ENCODE measurements at places on chromosomes 6 and 20.

GRCh38 chr6:155245831-155246230, 18.0 kb upstream of the CLDN20 start:
- no peak for DNase-seq

DNA sequence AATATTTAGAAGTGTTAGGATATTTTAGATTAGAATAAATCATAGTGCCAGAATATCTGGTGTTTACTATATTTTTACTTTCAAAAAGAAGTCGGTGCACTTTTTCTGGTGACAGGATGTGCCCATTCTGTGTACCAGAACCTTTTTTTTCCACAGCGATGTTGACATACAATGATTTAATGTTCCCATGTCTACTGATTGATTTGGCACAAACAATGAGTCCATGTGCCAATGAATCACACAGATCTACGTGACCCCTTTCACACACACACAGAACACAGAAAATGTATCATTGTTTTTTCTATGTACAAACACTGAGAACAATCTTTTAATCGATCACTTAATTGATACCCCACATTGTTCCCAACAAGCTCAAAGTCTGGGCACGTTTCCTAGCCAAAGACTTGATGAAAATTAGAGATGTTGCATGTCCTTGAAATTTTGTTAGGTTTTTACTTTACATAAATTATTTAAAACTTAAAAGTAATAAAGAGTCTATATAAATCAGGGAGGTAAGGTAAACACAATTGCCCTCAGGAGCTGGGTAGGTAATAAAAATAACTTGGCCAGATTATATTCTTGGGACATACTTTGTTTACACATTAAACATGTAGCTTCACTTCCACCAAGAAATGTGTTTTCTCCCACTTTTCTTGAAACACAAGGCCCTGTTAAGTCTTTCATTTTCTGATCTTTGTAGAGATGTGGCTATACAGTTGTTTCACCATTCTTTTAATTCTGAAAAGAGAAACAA, 36.4 kb upstream of the SOX4 start:
- DNase-seq: no peak

DNA sequence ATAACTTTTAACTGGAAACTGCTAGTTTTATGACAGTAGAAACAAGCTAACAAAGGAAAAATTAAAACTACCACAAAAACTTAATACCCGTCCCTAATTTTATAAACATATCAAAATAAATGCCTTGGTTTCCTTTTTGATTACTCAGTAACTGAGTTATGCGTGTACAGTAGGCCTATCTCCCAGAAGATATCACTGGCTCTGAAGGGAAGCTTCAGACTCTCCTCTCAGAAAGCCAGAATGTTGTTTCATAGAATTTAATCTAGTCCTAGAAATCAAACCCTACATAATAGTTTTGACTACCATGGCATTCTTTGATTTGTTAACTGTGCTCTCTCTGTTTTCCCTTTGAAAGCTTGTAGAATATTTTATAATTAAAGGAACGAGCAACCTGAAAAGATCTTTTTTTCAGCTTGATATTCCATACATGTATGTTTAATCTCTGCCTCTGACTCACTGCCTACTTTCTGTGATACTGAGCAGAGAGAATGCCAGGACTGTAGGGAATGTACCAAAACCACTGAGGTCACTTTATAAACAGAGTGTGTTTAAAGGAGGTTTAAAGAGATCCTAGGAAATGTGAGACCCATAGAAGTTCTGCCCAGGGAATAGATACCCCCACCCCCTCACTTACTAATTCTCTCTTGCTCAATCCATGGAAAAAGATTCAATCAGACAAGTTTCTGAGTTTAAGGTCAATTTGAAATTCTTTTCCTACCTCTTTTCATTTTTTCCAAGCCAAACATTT, 311.5 kb downstream of the HDGFL1 start:
- DNase-seq: no peak

DNA sequence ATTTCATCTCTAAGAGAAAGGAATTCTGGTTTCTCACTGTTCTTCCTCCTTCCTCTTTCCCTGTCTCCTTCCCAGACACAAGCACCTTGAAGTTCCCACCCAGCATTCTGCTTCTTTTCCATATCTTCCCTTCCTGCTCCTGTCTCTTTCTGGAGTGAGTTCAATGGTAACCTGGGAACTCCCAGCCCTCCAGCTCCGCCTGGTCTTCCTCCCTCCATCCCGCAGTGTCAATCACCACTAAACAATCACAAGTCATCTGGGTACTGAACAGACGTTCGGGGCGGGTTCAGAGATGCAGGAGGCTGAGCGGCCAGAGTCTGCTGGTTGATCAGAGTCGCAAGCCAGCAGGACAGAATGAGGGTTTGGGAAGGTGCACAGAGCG, 7.7 kb downstream of the TTBK1 start:
- DNase-seq: no peak

- no peak for DNase-seq
Measured at GRCh38 chr6:24307881-24308280, 50.0 kb downstream of the DCDC2 start.

GRCh38 chr6:43014434-43014909, 423 bp downstream of the KLHDC3 start:
- DNase-seq: no peak

DNA sequence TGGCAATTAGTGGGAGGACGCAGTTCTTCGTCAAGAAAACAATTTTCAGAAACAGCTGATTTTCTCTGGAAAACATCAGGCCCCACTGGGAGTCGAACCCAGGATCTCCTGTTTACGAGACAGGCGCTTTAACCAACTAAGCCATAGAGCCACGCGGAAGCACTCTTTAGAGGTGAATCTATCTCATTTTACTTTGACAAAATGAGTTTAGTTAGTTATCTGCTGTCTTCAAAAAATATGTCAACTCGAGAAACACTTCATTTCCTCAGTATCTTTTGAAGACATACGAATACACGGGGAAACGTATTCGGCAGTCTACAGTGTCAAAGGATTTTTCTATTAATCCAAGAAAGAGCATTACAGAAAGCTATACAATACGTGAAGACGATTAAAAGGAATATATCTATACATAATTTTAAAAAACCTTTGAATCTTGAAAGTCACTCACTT, 26.7 kb downstream of the GPX6 start:
- DNase-seq: no peak

DNA sequence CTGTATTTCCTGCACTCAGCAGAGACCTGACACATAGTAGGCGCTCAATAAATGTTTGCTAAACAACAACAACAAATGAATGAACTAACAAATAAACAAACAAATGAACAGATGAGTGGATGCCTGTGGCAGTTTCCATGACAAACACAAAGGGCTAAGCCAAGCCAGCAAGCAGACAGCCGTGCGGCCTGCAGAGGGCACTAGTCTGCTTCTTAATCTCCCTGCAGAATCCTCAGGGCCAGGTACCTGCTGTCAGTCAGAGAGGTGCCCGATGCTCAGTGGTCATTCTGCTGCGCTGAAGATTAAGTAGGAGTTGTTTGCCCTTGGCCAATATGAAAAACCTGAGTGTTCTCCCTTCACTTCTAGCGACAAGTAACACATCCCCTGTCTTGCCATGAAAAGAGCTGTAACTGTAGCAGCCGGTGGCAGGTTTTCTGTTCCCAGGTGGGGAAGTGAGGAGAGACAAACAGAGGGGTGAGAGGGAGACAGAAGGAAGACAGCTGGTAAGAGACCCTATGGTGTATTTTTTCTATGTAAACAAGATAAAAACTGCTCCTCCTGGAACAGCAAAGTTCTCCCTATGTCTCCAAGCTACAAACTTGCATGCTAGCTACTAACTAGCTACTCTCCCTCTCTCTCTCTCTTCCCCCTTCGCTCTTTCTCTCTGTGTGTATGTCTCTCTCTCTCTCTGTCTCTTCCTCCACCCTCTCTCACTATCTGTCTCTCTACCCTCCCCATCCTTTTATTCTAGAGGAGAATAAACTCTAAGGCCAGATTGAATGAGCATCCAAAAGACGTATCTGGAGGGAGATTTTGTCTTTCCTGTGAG, at the start of gene MC3R:
TSS of gene MC3R (plus strand) at position 779 of the 829 bp plus-strand sequence. CDS start 112 bp downstream, outside the sequence.
- DNase-seq: peak; percentile 16

DNA sequence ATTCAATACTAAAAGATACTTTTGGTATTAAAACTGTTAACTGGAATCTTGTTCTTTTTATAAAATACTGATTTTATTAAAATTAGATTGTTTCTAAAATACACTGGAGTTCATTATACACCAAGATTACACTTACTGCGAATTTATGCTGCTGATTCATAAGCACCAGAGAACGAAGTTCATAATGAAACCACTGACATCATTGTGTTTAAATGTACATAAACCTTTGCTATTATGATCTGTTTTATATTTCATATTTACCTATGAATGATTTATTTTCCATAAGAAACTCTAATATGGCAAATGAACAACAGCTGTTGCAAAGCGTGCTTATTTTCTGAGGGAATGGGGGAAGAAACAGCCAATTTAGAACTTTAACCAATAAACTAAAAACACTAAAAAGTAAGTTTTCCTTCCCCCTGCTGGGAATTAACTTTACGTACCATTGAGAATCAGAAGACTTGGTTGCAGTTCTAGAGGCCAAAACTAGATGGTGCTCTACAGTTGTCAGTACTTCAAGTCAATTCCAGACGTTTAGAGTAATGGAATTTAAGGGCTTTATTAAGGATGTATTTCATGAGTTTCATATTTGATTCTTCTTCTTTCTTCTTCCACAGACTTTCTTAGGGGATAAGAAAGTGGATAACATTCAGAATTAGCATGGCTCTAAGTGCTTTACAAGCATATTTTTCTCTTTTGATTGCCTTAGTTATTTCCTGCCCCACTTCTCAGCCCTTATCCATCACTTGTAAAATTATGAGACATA, 30.8 kb upstream of the COL19A1 start:
- DNase-seq: no peak

- peak; percentile 69 for DNase-seq
Measured at GRCh38 chr6:56843476-56844349, 111.2 kb upstream of the BEND6 start.

GRCh38 chr6:14640631-14641030, 523.1 kb downstream of the CD83 start:
- no peak for DNase-seq

DNA sequence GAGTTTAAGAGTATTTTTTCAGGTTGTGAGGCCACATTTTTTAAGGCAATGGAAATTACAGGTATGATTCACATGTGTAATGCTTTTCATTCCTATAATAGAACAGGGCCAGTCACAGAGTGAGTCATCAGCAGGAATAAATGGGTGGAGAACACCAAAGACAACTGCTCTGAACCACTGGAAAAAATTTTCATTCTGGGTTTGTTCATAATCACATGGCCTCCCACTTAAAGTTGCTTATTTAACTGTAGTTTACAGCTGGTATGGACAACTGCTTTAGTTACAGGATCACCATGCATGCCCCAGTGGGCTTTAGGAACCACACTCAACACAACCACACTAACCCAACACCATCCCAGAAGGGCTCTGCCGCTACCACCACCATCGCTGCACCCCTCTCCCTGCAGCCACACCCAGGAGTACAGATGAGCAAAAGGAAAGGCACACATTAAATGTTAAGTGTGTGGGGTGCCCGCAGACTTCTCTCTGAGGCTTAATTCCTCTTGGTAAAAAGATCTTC, 107.0 kb upstream of the DST start:
- DNase-seq: no peak

GRCh38 chr20:48750941-48751635, 76.7 kb downstream of the PREX1 start:
- DNase-seq: peak; percentile 20

DNA sequence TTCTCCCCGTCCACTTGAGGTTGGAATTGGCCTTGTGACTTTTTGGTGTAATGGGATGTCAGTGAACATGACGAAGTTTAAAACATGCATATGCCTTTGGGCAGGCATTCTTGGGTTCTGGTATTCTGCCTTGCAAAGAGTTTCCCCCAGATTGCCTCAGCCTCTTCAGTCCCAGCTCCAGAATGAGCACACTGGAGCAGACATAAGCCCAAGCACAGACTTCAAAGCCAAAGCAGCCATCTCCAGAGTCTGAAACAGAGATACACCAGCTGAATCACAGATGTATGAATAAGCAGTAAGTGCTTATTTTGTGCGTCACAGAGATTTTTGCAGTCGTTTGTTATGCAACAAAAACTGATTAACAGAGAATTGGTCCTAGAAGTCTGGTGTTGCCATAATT, 546.0 kb downstream of the FRK start:
- DNase-seq: no peak

DNA sequence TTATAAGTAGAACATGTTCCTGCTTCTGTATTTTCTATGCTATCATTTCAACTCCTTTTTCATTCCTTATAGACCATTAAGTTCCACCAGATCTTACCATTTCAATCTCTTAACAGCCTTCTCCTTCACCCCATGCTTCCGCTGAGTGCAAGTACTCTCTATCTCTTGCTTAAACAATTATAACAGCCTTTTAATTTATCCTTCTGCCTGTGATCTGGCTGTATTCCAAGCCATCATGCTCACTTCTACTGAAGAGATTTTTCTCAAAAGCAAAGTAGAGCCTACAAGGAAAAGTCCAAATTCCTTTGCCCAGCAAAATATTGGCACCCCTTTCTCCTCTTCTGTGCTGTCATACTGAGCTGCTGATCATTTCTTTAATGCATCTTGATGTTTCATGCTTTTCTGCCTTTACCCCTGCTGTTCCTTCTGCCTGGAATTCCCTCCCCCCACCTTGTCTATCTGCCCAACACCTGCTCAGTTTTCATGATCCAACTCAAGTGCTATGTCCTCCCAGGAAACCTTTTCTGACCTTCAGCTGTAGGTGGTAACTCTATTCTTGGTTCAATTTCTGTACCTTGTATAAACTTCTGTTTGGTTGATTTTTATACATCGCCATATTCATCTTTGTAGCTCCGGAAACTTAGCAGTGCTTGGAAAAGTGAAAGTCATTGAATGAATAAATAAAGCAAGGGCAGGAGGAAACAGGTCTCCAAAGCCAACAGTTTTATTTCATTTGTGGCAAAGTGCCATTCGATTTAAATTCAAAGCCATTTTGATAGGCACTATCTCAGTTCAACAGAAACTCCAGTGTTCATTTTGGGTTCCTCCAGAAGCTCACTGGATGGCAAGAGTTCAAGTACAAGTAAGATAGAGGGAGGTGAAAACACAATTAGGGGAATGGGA, 10.5 kb upstream of the BMP2 start:
- DNase-seq: no peak

GRCh38 chr6:36510365-36510764, 36.9 kb downstream of the STK38 start:
- no peak for DNase-seq

DNA sequence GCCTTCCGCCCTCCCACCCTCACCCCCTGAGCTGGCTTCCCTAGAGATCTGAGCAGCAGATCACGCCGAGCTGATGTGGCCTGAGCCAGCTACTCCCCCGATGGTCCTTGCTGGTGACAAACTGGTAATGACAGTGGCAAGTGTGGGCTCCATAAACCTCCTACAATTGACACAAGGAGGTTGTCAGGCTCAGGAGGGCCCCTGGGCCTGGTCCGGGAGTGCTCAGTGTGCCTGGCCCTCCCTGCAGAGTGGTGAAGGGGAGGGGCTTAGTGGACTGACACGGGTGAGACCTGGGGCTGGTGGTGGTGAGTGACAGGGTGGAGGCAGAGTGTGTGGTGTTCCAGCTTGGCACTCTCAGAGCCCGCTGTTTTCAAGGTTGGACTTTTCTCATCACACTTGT, 22.6 kb upstream of the MPC1 start:
- no peak for DNase-seq

DNA sequence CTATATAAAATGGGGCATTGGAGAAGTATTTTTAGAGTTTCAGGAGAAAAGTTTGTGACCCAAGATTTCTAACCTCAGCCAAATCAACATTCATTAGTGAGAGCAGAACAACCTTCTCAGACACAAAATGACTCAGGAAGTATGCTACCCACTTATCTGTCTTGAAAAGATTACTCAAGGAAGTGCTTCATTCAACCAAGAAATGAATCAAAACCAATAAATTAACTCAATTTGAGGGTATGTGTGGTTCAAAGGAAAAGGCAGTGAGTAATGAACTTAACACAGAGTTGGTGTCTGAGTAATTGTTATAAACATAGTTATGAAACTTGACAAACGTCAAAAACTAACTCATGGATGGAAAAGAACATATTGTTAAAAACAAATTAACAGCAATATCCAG, 227.6 kb downstream of the HAO1 start:
- no peak for DNase-seq
